Ecto neural progenitor cell (in vitro differentiated cells): ENCODE measurements at places on chromosomes 5 and 9.

- no peak for DNase-seq
These were observed 498.6 kb upstream of the GRIN3A start for GRCh38 chr9:102237094-102237493.

DNA sequence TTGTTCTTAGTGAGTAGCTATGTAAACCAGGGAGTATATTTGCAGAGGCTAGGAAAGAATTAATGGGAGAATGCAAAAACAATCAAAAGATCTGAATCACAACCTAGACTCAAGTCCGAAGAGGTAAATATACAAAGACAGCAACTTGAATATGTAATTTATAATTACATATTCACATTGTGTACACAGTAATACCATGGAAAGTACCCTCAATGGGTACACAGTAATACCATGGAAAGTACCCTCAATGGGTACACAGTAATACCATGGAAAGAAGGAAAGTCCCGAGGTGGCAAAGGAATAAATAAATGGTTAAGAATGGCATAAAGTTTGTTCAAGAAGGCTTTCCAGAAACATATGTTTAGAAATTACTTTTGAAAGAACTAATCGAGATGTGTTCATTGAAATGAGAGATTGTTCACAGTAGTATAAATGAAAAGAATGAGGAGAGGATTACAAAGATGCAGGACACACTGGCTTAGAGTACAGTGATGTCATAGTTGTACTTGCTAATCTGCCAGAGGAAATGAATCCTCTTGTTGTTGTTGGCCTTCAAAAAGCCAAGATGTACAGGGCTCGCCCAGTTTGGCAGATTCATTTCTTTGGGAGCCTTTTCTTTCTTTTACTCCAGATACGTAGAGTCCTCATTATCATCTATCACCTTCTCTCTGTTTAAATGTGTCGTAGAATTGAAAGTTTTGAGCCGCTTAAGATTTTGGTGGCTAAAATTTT, 116.0 kb downstream of the UNC13B start:
- no peak for DNase-seq

- DNase-seq: no peak
These were observed 694.3 kb downstream of the NR2F1-AS1 start for GRCh38 chr5:92886751-92887150.

DNA sequence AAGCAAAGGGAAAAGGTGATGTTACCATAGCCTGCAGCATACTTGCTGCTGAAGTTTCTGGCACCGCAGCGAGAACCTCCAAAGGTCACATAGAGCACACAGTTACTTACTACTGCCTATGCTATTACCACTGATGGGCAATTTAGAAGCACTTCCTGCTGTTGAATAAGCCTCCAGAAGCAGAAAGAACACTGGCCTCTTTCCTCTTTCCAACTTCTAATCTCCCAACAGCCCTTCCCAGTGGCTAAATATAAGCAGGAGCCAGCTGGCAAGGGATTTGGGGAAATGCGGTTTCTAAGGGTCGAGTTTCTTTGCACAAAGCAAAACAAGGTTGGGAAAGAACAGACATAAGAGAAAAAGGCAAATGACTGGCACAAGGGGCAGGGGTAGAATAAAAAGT, 669.2 kb upstream of the ACO1 start:
- no peak for DNase-seq

DNA sequence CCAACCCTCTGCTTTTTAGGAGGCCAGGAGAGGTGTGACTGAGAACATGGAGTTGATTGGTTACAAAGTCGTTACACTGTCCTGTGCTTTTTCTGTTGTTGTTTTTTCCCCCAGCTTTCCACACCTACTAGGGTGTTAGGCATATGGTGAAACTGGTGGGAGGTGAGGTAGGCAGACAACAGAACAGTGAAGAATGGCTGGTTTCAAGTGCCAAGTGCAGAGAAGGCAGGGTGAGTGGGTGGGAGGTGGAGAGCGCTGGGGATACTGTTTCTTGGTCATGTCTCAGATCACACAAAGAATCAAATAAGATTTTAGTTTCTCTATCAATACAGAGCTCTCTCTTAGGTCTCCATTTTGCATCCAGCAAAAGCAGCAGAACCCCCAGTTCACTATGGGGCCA, 2.2 kb upstream of the SPTAN1 start:
- DNase-seq: no peak

- DNase-seq: no peak
These were observed 202.8 kb downstream of the SNX18 start for GRCh38 chr5:54720341-54720740.

GRCh38 chr9:122309861-122310260, 45.2 kb downstream of the MRRF start:
- no peak for DNase-seq

DNA sequence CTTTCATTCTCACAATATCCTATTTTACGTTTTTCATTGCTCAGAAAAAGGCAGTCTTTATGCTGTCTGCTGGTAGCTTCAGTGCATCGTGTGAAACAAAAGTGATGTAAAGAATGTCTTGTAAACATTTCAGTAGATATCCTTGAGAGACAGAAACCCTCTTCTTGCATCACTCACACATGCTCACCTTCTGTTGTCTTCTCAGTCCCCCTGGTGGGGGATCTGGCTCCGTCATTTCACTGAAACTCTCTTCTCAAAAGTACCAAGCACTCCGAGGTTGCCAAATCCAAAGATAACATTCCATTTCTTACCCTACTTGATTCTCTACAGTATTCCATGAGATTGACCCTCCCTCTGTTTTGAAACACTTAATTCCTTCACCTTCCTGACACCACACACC, 46.1 kb upstream of the PCA3 start:
- DNase-seq: no peak

- DNase-seq: no peak
These were observed 71.3 kb upstream of the RAPGEF6 start for GRCh38 chr5:131706281-131706680.

- peak; percentile 58 for DNase-seq
These were observed 191.2 kb downstream of the PIK3R1 start for GRCh38 chr5:68406767-68407241.

- no peak for DNase-seq
These were observed 1381.4 kb upstream of the CDH6 start for GRCh38 chr5:29811914-29812679.

DNA sequence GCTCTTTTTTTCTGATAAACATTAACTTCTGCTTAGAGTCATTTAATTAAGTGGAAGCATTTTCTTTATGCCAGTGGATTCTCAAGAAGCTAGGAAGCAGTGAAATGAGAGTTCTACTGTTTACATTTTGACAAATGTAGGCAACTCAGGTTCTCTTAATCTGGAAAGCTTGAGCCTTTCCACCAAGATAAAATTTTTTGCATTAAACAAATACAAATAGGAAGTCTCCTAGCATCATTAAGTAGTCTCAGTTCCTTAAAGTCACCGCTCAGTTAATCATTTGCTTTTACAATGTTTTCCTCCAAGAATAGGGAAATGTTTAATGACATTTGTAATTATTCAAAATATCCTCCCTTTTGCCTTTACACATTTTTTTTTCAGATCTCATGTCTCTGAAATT, 290.4 kb upstream of the PDE4D start:
- no peak for DNase-seq

DNA sequence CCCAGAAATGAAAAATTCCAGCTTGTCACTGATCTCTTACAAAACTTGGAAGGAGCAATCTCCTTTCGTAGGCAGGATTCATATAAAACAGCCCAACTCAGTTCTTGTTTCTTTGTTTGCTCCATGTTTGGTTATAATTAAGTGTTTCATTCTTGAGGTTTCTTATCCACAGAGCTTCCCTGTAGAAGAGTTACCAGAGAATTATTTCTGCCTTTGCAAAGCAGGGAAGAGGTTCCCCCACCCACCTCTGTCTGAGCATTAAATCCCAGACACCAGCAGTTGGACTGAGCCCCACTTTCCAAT, 34.1 kb upstream of the RAI14 start:
- no peak for DNase-seq
